ENCODE measurements at places on chromosomes 1 and 21.
A peak's percentile ranks its signal among the peaks of the same experiment; 100 is the strongest.

DNA sequence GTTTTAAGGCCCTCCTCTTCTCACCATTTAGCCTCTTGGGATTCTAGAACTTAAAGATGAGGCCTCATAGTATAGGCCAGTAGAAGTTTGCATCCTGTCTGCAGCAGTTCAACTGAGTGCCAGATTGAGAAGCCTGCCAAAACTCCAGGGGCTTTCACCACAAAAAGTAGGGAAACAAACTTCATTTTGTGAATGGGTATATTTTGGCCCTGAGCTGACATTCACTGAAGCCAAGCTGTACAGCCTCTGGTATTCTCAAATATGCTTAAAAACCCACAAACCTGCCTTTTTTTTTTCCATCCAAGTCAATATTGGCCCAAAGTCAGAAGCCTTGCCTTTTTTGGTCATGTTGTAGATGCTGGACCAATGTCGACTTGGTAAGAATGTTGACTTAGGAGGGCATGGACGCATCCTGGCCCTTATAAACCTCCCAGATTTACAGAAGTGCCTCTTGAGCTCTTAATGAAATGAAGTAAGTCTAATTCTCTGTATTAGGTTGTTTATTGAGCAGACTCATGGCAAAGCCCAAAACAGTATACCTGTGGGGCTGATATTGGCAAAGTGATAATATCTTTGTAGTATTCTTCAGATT lies 337.5 kb downstream of the CHRM3 start:
- DNase-seq = no peak

- no peak for DNase-seq
Observed at GRCh38 chr1:226881515-226882185, 11.2 kb downstream of the PSEN2 start.

- no peak for DNase-seq
Observed at GRCh38 chr1:235450886-235451483, 53.3 kb downstream of the B3GALNT2 start.

DNA sequence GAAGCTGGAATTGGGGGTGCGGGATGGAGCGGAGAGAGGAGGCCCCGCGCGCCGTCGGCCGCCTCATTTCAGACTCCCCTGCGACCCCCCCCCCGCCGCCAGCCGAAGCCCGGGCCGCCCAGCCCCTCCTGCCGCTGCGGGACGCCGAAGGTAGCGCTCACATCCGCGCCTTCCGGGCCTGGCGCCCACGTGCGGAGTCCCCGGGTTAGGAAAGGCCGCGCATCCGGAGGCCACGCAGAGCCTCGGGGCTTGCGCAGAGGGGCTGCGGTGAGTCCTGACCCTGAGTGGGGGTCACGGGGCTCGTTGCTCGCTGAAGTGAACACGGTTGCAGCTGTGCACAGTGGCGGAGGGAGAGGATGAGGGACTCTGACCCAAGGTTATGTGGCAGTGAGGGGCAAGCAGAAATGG lies 552 bp upstream of the ZNF496 start:
- peak; percentile 58 for DNase-seq

GRCh38 chr1:200880212-200880611 lies 7.4 kb downstream of the GPR25 start:
- DNase-seq = no peak

- no peak for DNase-seq
Observed at GRCh38 chr1:35222322-35223083, 29.6 kb upstream of the SFPQ start.

GRCh38 chr1:2783069-2783434 lies 18.4 kb downstream of the TTC34 start:
- DNase-seq = no peak

GRCh38 chr1:211951856-211952255 lies 83.5 kb downstream of the INTS7 start:
- DNase-seq = no peak

DNA sequence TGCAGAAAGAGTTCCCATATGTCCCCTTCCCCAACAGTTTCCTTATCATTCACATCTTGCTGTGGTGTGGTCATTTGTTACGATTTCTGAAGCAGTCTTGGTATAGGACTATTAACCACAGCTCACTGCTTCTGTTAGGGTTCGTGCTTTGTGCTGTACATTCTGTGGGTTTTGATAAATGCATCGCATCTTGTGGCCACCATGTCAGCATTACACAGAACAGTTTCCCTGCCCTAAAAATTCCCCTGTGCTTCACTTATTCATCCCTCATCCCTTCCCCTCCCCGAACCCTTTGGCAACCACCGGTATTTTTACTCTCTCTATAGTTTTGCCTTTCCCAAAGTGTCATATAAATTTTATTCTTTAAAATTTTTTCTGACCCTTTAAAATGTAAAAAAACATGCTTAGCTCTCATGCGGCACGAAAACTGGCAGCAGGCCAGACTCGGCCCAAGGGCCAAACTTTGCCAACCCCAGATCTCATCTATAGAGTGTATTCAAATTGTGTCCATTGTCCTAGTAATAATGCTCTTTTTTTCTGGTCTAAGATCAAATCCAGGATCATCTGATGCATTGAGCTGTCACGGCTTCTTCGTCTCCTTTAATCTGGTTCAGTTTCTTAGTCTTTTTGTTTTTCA lies 78.2 kb downstream of the SIM2 start:
- no peak for DNase-seq

GRCh38 chr1:248710305-248710900 lies 7.8 kb upstream of the OR14I1 start:
- DNase-seq = no peak

- no peak for DNase-seq
Observed at GRCh38 chr1:215895276-215895675, 328.2 kb downstream of the KCTD3 start.

DNA sequence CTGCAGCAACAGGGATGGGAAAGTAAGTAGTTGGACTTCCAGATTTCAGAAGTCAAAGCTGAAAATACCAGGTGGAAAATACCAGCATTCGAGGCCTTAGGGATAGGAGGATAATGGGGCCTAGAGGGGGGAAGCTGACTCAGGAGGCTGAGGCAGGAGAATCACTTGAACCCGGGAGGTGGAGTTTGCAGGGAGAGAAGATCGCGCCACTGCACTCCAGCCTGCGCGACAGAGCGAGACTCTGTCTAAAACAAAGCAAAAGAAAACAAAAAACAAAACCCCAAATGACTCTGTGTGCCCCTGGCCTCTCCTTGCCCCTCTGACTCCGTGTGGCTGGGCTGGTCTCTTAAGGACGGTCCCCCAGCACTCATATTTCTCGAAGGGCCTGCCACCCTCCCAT lies 3.4 kb downstream of the SH2D2A start:
- DNase-seq = no peak

DNA sequence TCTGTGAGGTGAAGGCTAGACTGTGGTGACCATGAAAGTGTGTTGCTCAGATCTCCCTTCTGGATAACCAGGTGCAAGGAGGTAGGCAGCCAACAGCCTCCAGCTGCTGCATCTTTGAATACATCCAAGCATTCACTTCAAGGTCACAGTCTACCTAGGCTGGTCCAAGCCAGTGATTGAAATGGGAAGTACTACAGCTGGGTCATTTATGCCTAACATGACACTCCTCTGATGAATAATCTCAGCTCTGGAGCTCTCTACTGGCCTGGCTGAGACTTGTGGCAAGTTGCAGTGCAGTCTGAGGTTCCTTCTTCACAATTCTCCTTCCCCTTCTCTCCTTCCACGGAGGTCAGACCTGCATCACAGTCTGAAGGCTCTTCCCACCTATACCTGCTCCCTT lies 35.0 kb upstream of the ARHGAP29 start:
- no peak for DNase-seq

- no peak for DNase-seq
Observed at GRCh38 chr1:244791061-244791460, 44.4 kb upstream of the COX20 start.

DNA sequence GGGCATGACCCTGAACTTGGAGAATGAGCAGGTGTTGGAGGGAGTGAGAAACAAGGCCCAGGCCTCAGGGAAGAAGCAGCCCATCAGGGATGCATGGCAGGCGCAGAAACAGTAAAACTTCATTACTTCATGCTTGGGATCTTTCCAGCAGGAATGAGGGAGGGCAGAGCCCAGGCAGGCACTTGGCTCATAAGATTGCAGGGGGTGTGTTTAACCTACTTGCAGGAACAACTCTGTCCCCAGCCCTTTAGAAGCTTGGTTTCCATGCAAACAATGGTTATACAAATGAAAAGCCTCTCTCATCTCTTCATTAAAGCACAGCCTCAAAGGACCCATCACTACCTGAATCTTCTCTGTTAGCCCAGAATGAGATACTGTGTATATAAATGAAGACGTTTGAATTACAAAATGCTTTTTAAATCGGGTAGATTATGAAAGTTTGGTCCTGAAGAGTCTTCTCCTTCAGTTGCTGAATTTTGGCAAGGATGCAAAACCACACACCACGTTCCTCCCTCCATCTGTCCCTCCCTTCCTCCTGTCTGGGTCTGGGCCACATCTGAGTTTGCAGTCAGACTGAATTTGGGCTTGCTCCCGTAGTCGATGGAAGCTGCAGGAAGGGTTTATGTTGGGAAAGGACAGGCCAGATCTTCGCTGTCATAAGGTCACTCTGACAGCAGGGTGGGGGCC lies 154.4 kb upstream of the KLHDC7A start:
- DNase-seq = no peak

DNA sequence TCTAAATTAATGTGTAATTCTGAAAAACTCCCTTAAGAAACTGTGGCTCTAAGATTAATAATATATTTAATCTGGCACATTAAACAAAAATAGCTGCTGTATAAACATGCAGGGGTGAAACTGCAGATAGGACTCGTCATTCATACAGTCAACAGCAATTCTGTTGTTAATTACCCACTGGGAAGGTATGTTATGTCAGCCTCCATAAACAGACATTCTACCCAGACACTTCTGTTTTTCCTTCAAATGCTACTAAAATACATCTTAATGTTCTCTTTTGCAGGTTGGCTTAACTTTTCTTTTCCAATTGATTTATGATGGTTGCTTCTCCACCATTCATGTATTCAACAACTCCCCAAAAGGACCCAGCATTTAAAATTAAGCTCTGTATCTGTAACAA lies 165.6 kb downstream of the SIPA1L2 start:
- no peak for DNase-seq

GRCh38 chr1:205971082-205971481 lies 27.8 kb upstream of the SLC26A9 start:
- DNase-seq = no peak

DNA sequence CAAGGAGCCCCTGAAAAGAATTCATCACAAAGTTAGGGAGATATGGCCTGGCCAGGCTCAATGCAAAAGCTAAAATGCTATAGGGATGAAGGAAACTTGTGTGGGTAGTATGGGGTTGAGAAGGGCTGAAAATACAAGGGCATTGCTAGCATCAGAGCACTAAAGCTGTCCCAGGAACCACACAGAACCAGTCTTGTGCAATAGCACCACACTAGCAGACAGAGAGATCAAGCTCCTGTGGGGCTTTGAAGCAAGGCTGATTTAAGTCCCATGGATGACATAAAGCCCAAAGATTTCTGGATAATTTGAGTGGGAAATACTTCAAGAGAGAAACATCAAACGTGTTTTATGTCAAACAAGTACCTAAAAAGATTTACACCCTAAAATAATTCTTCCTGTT lies 97.1 kb downstream of the VAV3 start:
- DNase-seq = no peak

GRCh38 chr1:201216395-201217085 lies 25.9 kb downstream of the IGFN1 start:
- DNase-seq = no peak

DNA sequence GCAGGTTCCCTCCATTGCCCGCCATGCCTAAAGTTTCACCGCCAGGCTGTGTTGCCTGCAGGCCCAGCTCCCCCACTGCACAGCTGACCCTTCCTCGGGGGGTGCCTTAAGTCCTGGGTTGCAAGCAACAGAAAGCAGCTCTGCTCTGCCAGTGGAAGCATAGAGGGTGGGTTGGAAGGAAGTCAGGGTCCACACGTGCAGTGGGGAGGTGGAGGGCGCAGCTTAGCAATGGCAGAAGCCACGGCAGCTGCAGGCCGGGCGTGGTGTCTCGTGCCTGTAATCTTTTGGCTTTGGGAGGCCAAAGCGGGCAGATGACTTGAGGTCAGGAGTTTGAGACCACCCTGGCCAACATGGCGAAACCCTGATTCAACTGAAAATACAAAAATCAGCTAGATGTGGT lies 106.3 kb upstream of the TMEM51 start:
- DNase-seq = no peak

- no peak for DNase-seq
Observed at GRCh38 chr21:41799763-41800162, 32.9 kb upstream of the RIPK4 start.

DNA sequence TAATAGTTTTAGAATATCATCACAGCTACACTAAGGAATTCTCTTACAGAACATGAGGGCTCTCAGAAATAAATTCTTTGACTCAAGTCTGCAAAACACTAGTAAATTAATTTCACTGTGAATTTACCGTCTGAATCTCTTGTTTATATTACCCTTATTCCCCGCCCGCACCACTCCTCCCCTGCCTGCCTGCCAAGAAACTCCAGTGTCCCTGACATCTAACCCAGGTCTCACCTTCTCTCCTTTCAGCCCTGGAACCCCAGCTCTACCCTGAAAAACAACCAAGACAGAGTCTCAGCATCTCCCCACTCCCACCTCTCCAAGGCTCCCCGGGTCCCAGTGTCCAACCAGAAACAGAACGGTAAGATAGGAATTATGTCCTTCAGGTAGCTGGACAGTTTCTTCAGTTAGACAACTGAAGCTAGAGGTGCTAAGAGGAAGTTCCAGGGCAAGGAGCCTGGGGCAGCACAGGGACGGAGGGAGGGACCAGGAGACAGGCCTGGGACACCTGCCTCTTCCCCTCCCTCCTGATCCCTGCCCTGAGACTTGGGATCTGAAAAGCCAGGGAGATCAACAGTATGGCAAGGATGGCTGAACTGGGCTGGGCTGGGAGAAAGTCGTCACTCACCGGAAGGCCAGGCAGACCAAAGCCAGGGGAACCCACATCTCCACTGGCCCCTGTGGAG lies 15.4 kb downstream of the COL16A1 start:
- DNase-seq = no peak

GRCh38 chr1:115748401-115749150 lies 19.9 kb downstream of the CASQ2 start:
- DNase-seq = no peak

GRCh38 chr1:119711804-119712341 lies at the start of gene PHGDH:
TSS of gene PHGDH (plus strand) at chr1:119711934. CDS start at chr1:119712023, 89 bp downstream.
- peak; percentile 96 for DNase-seq

GRCh38 chr21:35113064-35113463 lies 64.0 kb upstream of the RUNX1 start:
- no peak for DNase-seq

- no peak for DNase-seq
Observed at GRCh38 chr1:87236585-87236984, 92.1 kb upstream of the LMO4 start.

GRCh38 chr1:88655685-88656299 lies 28.3 kb upstream of the PKN2 start:
- peak; percentile 36 for DNase-seq

- no peak for DNase-seq
Observed at GRCh38 chr1:184035719-184036516, 1.6 kb downstream of the COLGALT2 start.

GRCh38 chr1:196997423-196997822 lies 20.1 kb downstream of the CFHR5 start:
- DNase-seq = peak; percentile 53

Data from A673 (cell line).